Stimulated activated CD8-positive, alpha-beta memory T cell treated with anti-CD3 and anti-CD28 coated beads, Interleukin-4, amount 100 ng/mL, for 1 hour (primary cell): ENCODE measurements at places on chromosomes 11 and 22.

DNA sequence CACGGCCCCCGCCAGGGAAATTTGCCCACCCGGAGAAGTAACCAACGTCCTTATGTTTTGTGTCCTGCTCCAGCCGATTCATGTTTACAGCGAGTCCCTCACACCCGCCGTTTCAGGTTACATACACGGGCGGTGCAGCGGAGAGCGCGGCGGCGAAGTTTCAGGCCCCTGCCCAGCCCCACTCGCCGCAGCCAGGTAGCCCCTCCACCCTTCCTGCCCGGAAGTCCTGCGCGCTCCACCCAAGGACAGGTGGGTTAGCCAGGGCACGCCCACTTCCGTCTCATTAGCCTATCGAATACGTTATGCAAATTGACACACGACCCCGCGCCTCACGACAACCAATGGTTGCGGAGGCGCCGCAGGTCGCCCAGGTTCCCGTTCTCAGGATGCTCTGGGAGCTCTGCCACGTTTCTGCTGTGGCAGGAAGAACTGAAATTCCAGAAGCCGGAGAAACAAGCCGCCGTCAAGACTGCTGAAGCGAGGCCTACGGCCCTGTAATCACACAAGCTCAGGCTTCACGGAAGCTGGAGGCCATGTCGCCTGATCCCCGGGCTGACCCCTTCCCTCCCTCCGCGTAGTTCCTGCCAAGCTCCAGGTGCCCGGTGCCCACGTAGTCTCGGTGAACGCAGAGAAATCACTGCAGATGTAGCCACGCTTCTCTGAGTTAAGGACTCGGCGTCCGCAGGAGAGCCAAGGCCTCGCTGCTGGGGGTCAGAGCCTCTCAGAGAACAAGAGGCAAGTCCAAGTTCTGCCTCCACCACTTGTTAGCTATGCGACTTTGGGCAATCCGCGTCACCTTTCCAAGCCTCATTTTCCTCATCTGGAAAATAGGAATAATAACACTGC is 22.4 kb upstream of the MYH9 start:
- DNase-seq = peak; percentile 39

DNA sequence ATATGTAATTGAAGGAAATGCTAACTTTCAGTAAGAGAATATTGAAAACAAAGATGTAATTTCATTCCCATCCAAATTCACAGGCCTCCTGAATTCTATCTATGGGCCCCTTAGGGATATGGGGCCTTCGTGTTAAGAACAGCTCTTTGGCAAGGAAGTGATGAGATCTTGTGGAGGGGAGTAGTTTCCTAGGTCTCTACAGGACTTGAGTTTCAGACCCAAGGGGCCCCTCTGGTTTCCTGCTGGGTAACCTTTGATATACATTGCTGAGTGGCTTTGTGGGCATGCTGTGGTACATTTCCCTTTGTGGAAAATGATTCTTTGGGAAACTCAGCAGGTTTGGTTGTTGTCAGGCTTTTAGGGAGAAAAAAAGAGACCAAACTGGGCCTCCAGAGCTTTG is 6.2 kb downstream of the STIM1 start:
- no peak for DNase-seq

- no peak for DNase-seq
Measured at GRCh38 chr11:67544616-67545242, 21.5 kb upstream of the CABP2 start.

DNA sequence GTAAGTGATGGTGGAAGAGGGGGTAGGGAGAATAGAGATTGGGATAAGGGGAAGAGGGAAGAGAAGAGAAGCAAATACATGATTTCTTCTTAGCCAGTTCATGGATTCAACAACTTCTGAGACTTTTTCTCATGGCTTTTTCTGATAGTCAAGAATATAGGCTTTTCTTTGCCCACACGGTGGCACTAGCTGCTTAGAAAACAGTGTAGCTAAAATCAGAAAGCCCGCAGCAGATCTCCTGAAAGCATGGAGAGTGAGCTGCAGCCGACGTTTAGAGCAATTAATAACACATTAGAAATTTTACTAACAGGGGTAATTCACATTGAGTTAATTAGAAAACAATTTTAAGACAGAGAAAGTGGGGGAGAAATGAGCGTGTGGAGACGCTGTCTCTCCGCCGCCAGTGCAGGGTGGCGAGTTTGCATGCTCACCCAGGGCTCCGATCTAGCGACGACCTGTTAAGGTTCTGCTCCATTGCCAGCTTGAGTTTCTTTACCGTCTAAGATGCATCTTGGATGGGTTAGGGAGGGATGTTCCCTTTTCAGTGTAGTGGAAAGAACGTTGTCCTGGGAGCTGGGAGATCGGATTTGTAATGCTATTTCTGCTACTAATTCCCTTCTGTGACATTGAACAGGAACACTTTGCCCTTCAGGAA is 3.3 kb upstream of the RAG1 start:
- no peak for DNase-seq

DNA sequence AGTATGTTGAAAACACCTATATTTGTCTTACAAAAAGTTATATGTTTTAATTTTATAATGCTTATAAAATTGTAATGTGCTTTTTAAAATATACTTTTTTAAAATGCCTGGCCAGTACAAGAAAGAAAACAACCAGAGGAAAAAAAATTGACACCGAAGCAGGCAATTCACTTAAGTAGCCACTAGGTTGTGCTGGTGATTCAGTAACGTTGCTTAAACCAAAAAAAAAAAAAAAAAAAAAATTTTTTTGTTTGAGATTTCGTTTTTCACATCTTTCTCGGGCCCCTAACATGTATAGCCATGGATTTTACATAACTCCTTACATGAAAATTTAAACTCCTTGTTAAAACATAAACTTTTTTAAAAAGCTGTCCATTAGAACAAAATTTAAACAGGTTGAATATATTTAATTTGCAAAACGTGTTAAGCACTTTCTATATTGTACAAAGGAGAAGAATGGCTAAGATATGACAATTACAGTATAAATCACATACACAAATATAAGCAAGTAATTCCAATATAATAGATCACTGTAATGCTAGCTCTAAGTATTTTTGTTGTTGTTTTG is 9.2 kb downstream of the OR8B4 start:
- no peak for DNase-seq

- DNase-seq = no peak
Measured at GRCh38 chr11:2304506-2305139, 2.8 kb downstream of the TSPAN32 start.

- no peak for DNase-seq
Measured at GRCh38 chr11:18239655-18240054, 3.1 kb upstream of the SAA4 start.

GRCh38 chr22:37219533-37219932 is 7.3 kb upstream of the SSTR3 start:
- no peak for DNase-seq
